GM13976 (cell line): ENCODE measurements at places on chromosomes 4 and X.
A peak's percentile ranks its signal among the peaks of the same experiment; 100 is the strongest.

GRCh38 chrX:129561453-129561852, 21.4 kb downstream of the OCRL start:
- DNase-seq = no peak

GRCh38 chr4:3135155-3136011, 60.9 kb downstream of the HTT start:
- no peak for DNase-seq

DNA sequence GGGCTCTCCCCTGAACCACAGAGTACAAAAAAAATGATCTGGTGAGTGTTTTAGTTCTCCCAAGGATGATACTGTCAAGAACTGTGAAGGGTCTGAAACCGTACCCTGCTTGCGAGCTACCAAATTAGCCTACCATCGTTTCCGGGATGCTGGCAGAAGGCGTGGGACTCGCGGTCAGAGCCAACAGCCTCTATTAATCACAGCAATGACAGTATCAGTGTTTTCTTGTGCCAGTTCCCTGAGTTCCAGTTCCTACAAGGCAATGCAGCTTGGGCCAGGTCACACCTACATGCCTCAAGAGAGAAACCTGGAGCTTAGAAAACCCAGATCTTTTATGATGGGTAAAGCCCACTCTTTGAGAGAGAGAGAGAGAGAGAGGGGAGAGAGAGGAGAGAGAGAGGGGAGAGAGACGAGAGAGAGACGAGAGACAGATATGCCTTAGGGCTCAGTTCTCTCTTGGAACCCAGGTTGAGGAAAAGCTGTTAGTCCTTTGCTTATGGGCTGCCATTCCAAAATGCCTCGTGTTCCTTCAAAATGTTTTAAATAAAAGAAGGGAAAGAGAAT, 327.8 kb downstream of the ARHGAP10 start:
- DNase-seq = no peak

- peak; percentile 63 for DNase-seq
Observed at GRCh38 chr4:182826391-182826790, 90.8 kb downstream of the DCTD start.

DNA sequence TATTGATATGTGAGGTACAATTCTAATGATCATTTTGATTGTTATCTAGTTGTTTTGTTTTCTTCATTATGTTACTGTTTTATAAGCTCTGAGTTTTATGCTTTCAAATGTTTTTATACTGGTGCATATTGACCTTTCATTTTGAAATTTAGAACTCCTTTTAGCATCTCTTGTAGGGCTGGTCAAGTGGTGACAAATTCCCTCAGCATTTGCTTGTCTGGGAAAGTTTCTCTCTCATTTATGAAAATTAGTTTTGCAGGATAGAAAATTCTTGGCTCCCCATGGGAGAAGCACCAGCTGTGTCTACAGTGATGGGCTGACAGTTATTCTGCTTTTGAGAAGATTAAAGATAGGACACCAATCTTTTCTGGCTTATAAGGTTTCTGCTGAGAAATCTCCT, 105.3 kb upstream of the SPRY1 start:
- DNase-seq = no peak

- DNase-seq = no peak
Observed at GRCh38 chr4:186657764-186658163, 65.9 kb downstream of the FAT1 start.

DNA sequence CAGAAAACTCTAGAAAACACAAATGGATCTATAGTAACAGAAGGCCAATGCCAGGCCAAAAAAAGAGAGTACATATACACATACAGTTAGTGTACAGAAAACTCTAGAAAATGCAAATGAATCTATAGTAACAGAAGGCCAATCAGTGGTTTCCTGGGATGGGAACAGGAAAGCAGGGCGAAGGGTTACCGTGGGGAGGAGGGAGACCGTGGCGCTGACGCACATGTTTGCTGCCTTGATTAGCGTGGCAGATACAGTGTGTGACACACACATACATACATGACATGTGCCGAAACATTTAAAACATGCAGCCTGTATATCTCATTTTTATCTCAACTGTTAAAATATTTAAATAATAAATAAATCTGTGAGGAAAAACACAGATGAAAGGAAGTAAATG, 14.7 kb downstream of the GAK start:
- DNase-seq = no peak

DNA sequence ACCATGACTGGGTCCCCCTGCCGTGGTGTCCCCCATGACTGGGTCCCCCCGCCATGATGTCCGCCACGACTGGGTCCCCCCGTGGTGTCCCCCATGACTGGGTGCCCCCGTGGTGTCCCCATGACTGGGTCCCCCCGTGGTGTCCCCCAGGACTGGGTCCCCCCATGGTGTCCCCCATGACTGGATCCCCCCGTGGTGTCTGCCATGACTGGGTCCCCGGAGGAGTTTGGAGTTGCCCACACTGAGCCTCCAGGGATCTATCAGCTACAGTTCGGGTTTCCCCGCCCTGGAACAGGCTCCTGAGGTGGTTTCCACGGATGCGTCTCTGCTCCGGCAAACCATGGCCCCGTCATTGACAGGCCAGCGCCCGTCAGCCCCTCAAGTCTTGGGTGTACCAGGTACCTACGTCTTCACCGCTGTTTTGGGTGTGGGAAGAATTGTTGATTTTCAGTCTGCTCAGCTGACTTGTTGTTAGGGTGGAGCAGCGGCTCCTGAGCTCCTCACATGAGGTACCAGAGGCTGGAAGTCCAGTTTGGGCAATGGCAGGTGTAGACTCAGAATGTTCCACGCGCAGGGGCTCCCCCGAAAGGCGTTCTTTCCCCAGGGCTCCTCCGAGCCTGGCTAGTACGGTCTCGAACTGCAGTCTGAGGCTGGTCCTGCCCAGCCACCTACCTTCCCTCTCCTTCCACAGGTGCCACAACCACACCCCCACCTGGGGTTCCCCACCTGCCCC, 8.3 kb upstream of the PDE6B start:
- no peak for DNase-seq

- DNase-seq = peak; percentile 52
Observed at GRCh38 chr4:48270951-48271473, 1.4 kb upstream of the TEC start.

DNA sequence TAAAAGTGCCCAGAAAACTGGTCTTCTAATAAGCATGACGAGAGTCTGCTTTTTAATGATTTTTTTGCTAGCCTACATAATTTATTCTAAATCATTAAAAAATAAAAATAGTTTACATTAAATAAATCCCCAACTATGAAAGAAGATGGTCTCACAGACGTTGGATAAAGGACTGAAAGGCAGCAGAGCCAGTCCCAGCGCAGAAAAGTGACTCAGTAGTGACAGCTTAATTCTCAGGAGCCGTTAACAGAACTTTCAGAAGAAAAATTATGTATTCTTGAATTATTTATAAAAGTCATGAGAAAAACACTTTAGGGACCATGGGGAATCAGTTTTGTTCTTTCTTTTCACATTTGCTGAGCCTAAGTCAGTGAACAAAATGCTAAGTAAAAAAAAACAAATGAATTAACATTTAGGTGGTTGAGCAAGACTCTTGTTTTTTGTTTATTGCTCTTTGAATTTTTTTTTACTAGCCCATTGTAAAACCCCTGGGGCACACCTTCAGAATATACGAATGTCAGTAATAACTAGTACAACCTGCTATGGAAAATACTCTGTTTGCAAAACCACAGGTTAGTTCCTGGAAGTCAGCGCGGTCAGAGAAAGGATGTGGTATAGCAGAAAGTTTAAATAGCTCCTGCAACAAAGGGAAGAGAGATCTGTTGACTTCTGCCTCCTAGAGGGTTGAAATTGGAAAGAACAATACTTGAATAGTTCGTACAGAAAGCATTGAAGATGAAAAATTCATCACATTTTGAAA, 50.4 kb upstream of the CCDC160 start:
- peak; percentile 6 for DNase-seq

DNA sequence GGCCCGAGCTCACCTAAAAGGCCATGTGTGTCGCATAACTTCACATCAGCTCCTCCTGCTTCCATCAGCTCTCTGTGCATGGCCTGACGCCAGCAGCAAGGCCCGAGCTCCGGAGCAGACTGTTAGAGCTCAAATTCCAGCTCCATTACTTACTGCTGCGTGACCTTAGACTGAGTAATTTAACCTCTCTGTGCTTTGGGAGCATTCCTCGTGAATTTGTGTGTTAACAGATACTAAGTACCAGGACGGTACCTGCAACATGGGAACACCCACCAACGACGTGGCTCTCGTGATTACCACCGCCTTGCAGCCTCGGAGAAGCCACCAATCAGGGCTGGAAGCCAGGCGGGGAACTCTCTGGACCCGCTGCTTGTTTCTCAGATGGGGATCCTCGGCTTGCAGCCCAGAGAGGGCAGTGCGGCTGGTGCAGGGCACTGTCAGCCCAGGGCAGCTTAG, 12.9 kb downstream of the LETM1 start:
- no peak for DNase-seq

GRCh38 chrX:18893536-18893935, 90.4 kb downstream of the PHKA2 start:
- no peak for DNase-seq

DNA sequence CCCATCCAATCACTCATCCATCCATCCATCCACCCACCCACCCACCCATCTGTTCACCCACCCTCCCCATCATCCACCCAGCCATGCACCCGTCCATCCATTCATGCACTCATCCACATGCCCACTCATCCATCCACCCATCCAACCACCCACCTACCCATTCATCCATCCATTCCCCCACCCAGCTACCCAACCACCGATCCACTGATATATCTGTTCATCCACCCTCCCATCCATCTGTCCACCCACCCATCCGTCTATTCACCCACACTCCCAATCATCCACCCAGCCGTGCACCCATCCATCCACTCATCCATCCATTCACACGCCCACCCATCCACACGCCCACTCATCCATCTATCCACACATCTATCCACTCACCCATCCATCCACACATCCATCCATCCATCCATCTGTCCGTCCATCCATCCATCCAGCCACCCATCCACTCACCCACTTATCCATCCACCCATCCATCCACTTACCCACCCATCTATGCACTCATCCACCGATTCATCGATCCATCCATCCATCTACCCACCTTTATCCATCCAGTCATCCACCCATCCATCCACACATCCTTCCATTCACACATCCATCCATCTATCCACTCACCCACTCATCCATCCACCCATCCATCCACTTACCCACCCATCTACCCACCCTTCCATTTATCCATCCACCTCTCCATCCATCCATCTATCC, 28.4 kb downstream of the ASMTL start:
- DNase-seq = no peak

- no peak for DNase-seq
Observed at GRCh38 chr4:122360754-122361153, 18.1 kb upstream of the ADAD1 start.

GRCh38 chr4:17595471-17596005, 18.5 kb downstream of the LAP3 start:
- peak; percentile 41 for DNase-seq

GRCh38 chr4:2180410-2180809, 61.5 kb downstream of the HAUS3 start:
- DNase-seq = no peak

GRCh38 chr4:10185518-10186227, 69.1 kb upstream of the WDR1 start:
- no peak for DNase-seq

DNA sequence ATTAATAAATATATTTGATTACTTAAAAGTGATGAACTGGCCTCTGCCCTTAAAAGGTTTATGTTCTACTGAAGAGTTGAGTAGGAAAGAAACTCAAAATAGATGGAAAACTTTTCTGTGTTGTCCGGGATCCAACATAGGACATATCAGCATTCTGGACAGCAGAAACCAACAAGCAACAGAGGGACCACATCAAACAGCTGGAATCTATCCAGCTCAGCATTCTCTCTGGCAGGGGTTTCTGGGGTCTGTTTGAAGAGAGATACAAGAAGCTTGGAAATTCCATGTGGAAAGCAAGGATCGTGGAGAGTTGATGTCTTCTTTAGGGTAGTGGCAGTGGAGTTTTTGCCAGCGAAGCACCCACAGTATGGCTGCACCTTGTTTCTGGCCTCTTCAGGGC, 43.6 kb downstream of the ZCCHC12 start:
- DNase-seq = no peak

DNA sequence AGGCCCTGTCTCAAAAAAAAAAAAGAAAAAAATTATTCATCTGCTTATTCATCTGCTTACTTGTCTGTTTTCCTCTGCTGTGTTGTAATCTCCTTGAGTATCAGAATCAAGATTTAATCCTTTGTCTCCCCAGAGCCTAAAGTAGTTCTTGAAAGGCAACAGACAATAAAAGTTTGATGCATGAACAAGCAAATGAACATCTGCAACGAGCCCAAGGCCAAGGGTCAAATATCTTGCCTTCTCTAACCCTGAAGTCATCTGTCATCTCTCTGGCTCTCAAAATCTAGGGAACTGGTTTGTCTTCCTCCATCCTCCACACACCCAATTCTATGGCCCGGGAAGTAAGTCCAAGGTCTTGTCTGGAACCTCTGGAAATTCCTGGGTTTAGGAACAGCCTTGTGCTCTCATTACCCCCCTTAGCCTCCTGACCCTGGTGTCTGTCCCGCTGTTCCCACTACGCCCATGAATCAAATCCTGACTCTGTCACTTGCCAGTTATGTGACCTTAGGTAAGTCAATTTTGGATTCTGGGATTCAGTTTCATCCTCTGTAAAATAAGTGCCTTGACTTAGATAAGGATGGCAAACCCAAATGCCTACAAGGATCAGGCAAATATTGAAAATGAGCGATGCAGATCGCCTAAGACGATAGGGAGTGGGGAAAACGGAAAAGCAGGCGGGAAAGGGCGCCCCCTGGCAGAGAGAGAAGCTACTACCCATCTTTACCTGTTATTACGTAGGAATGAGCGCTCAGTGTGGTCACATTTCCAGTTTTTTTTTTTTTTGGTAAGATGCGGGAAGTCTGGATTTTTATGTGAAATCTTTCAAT, 102.7 kb upstream of the DHX15 start:
- no peak for DNase-seq

DNA sequence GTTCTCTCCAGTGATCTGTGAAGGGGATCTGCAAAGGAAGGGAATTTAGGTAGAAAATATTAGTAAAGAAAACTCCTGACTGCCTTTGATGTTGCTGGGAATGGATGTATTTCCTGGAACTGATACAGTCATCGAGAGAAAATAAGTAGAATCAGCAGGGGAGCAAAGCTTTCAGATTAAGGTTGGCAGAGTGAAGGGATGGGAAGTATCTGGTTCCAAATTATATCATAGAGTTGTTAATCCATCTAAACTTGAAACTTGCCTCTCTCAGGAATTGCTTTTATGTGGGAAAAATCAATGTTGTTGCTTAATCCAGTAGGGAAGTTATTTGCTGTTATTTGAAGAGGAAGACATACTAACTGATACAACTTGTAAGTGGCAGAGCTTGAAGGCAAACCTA, 19.3 kb downstream of the EPHA5 start:
- no peak for DNase-seq

DNA sequence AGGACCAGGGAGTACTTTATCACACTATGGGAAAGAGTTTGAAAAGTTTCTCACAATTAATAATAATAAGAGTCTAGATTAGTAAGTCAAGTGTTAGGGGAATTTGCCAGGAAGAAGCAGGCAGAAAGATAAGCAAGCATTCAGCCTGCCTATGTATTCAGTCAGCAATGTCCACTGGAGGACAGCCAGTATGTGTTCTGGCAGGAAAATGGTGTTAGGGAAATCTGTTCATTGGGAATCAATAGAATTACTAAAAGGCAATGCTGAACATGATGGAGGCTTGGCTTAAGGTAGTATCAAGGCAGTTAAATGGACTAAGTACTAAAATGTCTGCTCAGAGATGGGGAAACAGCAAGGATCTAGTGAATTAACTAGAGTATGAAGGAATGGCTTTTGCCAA, 221.2 kb downstream of the PPP4R3C start:
- DNase-seq = no peak
